ENCODE measurements at places on chromosomes 16 and 17. TPM values are rescaled to one million over a fixed set of nuclear protein-coding genes. Genes with fewer than 3 reads are reported as not detected.
A peak's percentile ranks its signal among the peaks of the same experiment; 100 is the strongest.

GRCh38 chr17:15323131-15323530, 18.3 kb downstream of the TEKT3 start:
- no peak for DNase-seq

Gene PMM2
- total RNA-seq = 59.8 TPM

GRCh38 chr17:55705847-55706246, 16.8 kb downstream of the TMEM100 start:
- DNase-seq = no peak

Gene ATF7IP2
- 4.8 TPM for total RNA-seq

GRCh38 chr16:19559242-19559910, 3.9 kb downstream of the VPS35L start:
- DNase-seq = no peak

Gene HBA2
- 33.3 TPM for total RNA-seq

DNA sequence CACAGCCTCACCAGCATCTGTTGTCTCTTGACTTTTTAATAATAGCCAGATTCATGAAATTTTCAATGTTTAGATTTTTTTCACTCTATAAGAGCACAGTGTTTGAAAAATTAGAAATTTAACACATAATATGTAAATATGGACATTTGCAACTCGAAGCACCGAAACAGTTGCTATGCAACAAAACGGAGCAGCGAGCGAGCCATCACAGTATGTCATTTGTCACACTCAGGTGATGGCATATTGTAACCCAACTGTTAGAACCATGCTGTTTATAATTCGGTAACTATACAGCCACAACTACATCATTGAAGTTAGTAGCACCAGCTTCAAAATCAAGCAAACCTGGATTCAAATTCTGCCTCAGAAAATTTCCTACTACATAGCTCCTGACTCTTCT, 410.8 kb downstream of the NPIPA8 start:
- DNase-seq = no peak

- no peak for DNase-seq
Observed at GRCh38 chr16:68760671-68761275, 23.7 kb downstream of the CDH1 start.

DNA sequence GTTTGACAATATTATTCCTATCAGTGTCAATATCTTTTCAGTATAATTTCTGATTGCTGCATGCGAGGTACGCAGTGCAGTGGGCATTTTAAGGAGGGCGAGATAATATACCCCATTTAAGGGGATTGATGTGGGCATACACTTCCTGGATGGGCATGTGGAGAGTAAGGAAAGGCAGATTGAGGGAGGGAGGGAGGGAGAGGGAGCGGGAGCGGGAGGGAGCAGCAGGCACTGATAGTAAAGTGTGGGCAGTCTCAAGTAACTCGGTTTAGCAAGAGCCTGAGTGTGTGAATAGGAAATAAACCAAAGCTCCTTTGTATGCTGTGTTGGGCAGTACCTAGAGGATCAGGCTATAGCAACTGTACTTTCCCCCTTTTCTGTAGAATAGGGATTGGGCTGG, 5.1 kb downstream of the BPTF start:
- DNase-seq = no peak

DNA sequence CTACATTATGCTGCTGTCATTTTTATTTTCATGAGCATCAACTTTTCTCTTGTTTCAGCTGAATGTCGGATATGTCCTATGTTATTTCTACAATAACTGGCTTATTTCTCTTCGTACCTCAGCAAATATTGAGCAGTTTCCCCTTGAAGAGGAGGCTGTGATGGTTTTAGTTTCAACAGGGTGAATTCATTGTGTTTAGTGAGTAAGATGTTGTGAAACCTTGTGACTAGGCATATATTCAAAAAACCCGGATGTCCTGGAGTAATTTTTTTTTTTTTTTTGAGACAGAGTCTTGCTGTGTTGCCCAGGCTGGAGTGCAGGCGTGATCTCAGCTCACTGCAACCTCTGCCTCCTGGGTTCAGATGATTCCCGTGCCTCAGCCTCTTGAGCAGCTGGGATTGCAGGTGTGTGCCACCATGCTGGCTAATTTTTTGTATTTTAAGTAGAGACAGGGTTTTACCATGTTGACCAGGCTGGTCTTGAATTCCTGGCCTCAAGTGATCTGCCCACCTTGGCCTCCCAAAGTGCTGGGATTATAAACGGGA, 11.1 kb downstream of the CPD start:
- DNase-seq = no peak

Gene TSNAXIP1
- 4.5 TPM for total RNA-seq

DNA sequence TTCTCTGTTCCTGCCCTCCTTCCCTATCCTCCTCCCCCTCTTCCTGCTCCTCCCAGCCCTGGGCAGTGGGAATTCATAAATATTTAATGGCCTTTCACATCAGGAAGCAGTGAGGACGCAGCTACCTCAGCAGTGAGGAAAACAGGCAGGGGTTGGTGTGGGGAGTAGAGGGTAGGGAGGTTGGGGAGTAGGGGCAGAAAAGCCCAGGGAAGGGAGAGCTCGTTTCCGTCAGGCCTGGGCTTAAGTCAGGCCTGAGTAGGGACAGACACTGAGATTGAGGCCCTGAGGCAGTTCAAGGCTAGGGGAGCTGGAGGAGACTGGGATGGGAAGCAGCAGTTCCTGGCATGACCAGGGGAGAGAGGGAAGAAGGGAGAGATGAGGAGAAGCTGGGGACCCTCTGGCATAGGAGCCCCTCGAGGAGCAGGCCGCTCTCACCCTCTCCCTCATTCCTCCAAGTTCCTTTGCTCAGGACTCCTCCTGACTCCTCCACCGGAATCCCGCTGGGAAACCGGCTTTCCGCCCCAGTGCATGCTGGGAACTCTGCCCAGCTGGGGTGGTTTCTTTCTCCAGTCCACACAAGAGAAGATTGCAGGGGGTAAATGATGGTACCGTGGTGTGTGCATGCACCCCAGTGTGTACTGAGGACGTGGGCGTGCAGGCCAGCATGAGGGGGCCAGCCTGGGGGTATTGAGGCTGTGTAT, 6.2 kb downstream of the SAMD14 start:
- DNase-seq = no peak

DNA sequence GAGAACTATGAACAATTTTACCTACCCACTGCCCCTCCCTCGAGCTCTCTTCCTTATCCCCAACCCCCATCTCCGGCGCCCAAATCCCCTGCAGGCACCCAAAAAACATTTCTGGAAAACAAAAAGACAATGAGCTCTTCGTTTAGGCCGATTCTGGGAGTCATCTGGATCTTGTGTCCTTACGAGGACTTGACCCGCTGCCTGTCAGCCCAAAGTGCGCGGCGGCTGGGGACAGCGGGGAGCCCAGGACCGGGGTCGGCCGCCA, 524 bp downstream of the STRADA start:
- DNase-seq = no peak

DNA sequence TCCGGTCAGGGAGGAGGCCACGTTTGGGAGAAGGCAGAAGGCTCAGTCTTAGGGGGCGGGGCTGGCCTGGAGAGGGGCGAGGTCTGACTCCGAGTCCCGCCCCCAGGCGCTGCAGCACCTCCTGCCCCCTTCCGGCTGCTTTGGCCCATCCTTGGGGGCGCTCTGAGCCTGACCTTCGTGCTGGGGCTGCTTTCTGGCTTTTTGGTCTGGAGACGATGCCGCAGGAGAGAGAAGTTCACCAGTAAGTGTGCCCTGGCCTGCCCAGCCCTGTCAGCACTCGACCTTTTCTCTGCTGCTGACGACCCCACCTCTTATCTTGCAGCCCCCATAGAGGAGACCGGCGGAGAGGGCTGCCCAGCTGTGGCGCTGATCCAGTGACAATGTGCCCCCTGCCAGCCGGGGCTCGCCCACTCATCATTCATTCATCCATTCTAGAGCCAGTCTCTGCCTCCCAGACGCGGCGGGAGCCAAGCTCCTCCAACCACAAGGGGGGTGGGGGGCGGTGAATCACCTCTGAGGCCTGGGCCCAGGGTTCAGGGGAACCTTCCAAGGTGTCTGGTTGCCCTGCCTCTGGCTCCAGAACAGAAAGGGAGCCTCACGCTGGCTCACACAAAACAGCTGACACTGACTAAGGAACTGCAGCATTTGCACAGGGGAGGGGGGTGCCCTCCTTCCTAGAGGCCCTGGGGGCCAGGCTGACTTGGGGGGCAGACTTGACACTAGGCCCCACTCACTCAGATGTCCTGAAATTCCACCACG, 1.5 kb downstream of the TNFRSF12A start:
- DNase-seq = peak; percentile 56

Gene ZDHHC1
- 32.9 TPM for total RNA-seq

- DNase-seq = no peak
Observed at GRCh38 chr17:50676065-50676975, 31.4 kb downstream of the ANKRD40 start.

DNA sequence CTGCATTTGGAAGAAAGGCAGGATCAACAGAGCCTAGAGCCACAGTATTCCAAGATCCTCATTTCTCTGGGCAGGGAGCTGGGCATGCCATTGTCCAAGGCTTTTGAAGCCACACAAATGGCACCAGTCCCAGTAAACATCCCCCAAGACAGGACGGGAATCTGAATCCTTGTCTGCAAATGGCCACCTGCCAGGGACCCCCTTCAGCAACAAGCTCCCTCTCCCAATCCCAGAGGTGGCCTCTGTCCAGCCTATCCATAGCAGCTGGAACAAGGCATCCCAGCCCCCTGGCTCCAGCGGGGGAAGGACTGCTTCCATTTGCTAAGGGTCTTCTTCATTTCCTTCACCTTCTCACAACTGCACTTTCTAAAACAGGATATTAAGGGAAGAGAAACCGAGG, 204.4 kb downstream of the C16orf78 start:
- DNase-seq = no peak

Gene GNG13
- total RNA-seq = not detected

Gene GRAP
- total RNA-seq = 7.5 TPM

- DNase-seq = no peak
Observed at GRCh38 chr16:13936596-13937081, 16.7 kb downstream of the ERCC4 start.

Gene CHP2
- total RNA-seq = 3.1 TPM

DNA sequence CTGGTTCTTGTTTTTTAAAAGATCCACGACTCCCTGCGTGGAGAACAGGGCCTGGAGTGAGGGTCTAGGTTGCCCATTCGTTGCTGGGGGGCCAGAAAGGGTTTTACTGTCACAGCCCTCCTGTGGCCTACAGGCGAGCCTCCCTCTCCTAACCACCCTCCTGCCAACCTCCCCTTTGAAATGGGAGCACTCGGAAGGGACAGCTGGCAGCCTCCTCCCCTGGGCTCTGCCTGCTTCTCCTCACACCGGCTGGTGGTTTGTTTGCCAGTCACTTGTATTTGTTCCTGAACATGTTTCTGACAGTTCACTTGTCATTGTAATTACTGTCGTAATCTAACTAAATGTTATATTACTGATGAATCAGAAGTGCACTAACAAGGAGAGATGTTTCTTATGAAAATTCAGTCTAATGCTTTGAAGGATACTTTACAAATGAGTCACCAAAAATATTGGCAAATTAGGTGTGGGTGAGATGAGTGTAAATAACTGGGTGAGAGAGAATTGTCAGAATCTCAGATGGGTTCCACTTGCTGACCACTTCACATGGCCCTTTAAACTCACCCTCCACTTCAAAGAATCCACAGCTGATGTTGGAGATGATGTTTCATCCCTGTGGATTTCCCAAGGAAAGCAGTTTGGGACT, 2.7 kb upstream of the SPPL2C start:
- no peak for DNase-seq

GRCh38 chr17:27529230-27529796, 73.1 kb downstream of the KSR1 start:
- no peak for DNase-seq

DNA sequence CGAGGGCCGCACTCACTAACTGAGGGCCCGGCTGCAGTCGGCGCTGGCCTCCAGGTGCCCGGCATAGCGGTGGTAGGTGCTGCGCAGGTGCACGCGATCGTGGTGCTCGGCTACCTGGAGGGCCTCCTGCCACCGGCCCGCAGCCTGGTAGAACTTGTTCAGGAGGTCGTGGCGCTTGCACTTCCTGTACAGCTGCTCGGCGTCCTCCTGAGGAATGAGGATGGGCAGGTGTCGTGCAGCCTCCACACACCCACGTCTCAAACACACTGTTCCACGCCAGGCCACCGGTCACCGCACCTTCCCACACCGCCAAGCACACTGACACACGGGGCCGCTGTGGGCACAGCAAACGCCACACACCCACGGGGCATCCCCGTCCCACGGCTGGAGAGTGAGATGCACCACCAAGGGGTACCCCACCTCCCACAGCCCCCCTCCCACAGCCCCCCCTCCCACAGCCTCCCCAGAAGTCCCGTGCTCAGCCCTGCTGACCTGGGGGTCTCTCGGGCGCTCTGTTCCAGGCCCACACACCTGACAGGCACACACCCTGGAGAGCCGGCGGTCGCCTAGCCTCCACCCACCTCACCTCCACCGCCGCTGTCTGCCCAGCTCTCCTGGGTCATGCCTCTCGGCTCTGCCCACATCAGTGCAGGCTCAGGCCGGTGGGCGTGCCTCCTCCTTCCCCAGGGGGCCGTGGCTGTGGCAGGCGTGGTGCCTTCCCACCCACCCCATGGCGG, 7.4 kb upstream of the TMEM204 start:
- no peak for DNase-seq

Gene NHERF2
- total RNA-seq = 61.2 TPM

- DNase-seq = no peak
Observed at GRCh38 chr17:39979893-39980350, 685 bp upstream of the PSMD3 start.

DNA sequence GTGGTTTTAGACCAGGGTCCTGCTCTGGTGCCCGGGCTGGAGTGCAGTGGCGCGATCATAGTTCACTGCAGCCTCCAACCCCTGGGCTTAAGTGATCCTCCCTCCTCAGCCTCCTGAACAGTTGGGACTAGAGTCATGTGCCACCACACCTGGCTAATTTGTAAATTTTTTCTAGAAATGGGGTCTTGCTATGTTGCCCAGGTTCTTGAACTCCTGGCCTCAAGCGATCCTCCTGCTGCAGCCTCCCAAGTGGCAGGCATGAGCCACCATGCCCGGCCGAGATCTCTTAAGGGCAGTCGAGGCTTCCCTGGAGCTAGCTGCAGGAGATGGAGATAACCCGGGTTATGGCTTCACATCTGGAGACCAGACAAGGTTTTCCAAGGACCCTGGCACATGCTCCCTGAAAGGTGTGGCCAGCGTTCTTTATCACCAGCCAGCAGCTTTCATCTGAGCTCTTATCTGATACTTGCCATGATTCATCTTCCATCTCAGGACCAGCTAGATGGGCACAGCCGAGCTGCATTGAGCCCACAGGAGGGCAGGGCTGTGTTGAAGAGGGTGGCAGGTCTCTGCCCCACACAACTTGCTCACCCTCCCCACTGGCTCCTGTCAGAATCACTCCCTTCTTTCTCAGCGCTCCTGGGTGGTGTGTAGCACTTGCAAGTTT, 28.6 kb downstream of the SCNN1B start:
- no peak for DNase-seq

Gene CHTF18
- total RNA-seq = 24.9 TPM

- no peak for DNase-seq
Observed at GRCh38 chr16:11672206-11673090, 4.2 kb downstream of the SNN start.

DNA sequence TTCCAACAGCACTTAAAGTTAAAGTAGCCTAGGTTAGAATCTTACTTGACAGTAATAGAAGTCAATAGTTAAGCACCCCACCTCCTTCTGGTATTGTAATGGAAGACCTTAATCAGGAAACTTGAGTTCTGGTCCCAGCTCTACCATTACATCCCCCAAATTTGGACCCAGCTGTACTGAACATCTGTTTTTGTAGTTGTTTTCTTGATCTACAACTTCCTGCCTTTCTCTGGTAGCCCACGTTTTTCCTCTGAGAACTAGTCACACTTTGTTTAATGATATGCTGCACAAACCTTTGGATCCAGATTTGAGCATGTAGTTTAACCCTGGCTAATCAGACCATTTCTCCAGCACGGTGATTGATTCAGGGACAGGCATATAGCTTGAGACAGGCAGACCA, 505.0 kb downstream of the HS3ST4 start:
- DNase-seq = no peak

- DNase-seq = no peak
Observed at GRCh38 chr16:68238029-68238345, 2.1 kb upstream of the ESRP2 start.

All from tibial nerve (tissue), 4 donors.